ENCODE measurements at places on chromosomes 16 and 17. TPM values are rescaled to one million over a fixed set of nuclear protein-coding genes. Genes with fewer than 3 reads are reported as not detected.

Gene KCNJ16
- not detected for total RNA-seq

Gene CDK5RAP3
- total RNA-seq, result 343 TPM

Gene TP53TG3C
- total RNA-seq, result not detected

Gene LPO
- total RNA-seq, result not detected

Gene TBC1D3I
- total RNA-seq, result 0.91 TPM

Gene SLC16A6
- 6.9 TPM for total RNA-seq

Gene PDILT
- not detected for total RNA-seq

Gene ENO3
- 21.8 TPM for total RNA-seq

Gene EFCAB5
- total RNA-seq, result 2.7 TPM

Gene PGP
- total RNA-seq, result 26.5 TPM

Gene TBC1D3
- total RNA-seq, result not detected

Gene CFAP52
- total RNA-seq, result not detected

Gene KIF18B
- not detected for total RNA-seq

Gene KRTAP4-16
- total RNA-seq, result not detected

Gene DOC2A
- total RNA-seq, result not detected

Gene CYGB
- total RNA-seq, result not detected

Gene MIF4GD
- 40.2 TPM for total RNA-seq

Gene KRTAP16-1
- total RNA-seq, result not detected

Gene PIRT
- total RNA-seq, result not detected

Gene SAMD14
- total RNA-seq, result 1.3 TPM

Gene ST3GAL2
- total RNA-seq, result 30.8 TPM

Gene ZNF286A
- 35.4 TPM for total RNA-seq

Gene PSKH1
- total RNA-seq, result 25.1 TPM

Gene PDF
- total RNA-seq, result 11.8 TPM

Gene PHAF1
- total RNA-seq, result 22.2 TPM

Gene SLC35G6
- total RNA-seq, result not detected

Gene SLC43A2
- total RNA-seq, result 1.9 TPM

Gene SLC6A2
- not detected for total RNA-seq
